ENCODE measurements at places on chromosomes 6 and 20.

- DNase-seq: no peak
These were observed 59.0 kb upstream of the NELFCD start for GRCh38 chr20:58922036-58922435.

DNA sequence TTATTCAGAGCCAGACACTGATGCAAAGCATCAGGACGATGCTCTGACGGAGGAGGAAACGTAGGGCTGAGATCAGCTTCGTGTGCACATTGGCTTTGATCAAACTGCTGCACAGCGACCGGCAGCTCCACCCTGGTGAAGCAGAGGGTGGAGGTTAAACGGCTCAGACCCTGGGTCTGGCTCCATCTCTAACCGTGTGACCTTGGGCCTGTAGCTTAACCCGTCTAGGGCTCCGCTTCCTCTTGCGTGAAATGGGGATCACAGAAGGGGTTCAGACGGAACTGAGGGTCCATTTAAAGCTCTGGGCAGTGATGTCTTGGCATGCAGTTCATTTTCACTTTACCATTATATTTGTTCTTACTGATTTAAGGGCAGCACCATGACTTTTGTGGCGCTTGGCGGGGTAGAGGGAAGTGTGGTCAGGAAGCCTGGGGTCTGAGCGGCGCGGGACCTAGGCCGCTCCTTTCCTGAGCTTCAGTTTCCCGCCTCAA lies 644 bp downstream of the RBL1 start:
- DNase-seq: no peak

- no peak for DNase-seq
These were observed 46.4 kb downstream of the SASH1 start for GRCh38 chr6:148389086-148389485.

DNA sequence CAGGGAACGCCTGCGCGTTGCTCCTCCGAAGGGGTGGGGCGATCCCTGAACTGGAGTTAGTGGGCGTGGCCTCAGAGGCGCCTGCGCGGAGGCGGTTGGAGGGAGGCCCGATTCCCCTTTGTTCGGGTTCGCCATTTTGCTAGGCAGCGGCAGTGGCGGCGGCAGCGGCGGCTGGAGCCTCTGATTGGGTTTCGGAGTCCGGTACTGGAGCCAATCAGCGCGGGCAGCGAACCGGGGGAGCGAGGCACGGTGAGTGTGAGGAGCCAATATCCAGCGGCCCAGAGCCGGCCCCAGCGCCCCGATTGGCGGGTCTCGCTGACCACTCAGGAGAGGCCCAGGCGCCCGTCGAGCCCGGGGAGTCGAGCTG lies at the start of gene NFYA:
NFYA (plus strand) TSS at position 139 of the 367 bp plus-strand sequence. CDS start 6,116 bp downstream, outside the sequence.
- DNase-seq: peak; percentile 100

- DNase-seq: no peak
These were observed 127.2 kb upstream of the ECI2 start for GRCh38 chr6:4262526-4262925.
